ENCODE measurements at places on chromosomes 4 and X.

- no peak for DNase-seq
Measured at GRCh38 chrX:35006361-35006760, 63.8 kb downstream of the FAM47B start.

GRCh38 chrX:110060846-110061537 is 58.1 kb downstream of the TMEM164 start:
- no peak for DNase-seq

DNA sequence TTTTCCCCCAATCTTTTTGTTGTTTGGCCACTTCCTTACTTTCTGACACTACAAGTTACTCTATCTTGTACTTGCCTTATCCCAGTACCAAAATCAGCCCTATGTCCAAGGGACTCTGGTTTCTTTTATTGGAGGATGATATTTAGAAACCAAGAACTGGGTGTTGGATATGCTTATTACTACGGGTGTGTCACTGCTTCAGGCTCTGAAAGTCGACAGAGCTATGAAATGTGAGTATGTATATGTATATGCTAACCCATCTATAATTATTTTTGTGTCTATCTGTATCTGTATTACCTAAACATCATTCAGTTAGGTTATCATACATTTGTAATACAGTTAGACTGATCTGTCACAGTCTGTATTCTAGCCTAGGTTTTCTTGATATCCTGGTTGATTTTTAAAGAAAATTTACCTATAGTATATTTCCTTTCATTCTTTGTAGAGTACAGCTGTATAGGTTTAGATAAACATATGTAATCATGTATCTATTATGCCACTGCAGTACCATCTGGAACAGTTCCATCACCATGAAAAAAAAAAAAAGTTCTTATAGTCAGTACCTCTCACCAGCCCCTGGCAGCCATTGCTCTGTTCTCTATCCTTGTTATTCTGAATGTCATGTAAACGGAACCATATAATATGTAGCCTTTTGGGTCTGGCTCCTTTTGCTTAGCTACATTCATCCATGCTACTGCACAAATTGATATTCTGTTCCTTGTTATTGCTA is 18.1 kb downstream of the SEC24B start:
- no peak for DNase-seq

DNA sequence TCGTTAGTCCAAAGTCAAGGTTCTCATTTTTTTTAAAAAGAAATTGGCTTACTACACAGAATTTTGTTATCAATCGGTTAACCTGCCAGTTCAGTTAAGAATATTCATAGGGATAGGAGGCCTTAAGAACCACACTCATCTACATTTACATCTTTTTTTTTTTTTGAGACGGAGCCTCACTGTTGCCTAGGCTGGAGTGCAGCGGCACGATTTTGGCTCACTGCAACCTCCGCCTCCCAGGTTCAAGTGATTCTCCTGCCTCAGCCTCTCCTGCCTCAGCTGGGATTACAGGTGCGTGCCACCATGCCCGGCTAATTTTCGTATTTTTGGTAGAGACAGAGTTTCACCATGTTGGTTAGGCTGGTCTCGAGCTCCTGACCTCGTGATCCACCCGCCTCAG is 33.7 kb downstream of the ABCE1 start:
- no peak for DNase-seq

DNA sequence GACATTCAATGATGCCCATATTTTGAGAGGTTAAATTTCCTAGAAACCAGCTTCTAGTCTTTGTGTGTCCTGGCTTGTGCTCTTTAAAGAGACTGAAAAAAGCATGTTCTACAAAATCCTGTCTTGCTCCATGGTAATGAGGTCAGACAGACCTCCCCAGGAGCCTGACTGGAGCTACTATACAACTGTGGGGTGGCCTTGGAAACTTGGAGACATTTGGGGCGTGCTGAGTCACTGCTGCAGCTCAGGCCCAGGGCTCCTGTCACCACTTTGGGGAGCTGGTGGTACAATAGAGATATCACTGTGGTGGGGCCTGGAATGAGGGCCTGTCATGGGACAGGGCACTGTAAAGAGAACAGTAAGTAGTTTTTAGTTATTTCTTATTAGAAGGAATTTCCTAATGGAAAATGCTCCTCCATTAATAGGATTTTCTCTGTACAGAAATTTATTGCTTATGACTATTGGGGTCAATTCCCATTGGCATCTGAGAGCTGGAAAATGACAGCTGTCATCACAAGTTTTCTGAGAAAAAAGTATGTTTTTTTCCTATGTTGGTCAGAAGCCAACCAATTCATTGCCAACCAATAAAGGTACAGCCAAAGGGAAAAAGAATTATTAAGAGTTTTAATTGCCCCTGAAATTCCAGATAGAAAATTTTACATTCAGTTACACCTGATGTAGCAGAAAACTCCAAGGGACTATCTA is 207.4 kb upstream of the JADE1 start:
- DNase-seq = no peak

DNA sequence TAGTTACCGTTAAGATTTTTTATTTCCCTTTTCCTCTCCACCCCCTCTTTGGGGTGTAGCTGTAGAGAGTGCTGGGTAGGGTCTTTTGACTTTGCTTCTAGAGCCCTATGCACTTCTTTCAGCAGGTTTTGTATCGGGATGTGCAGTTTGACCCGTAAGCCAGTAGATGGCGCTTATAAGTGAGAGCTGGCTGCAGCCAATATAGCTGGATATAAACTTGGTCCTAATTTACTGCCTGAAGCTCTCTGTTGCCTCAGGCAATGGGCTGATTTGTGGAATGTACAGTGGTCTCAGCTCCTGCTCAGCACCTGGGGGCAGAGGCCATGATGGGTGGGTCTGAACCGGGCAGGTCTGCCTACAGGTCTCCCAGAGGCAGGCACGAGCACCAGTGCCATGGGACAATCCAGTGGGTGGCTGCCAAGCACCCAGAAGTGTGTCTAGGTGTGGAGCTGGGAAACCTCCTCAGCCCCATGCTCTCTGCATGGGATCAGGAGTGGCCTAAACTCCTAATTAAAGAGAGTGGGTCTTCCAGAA is 146.5 kb downstream of the SPANXN1 start:
- no peak for DNase-seq

GRCh38 chr4:85265234-85265633 is 209.7 kb upstream of the ARHGAP24 start:
- DNase-seq = no peak

DNA sequence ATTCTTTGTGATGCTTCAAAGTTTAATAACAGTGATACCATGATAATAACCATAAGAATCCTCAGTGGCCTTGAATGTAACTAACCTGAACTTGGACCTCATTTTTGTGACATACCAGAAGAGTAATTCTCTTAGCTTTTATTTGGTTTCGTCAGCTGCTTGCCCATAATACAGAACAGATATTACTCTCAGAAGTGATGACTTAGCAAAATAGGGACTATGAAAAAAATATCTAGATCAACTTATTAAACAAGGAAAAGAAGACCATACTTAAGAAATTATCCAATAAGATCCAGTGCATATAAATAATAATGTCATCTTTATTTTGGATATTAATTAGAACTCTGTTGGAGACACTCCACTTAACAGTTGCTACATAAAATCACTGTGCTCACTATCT is 236.9 kb upstream of the GPC4 start:
- no peak for DNase-seq

DNA sequence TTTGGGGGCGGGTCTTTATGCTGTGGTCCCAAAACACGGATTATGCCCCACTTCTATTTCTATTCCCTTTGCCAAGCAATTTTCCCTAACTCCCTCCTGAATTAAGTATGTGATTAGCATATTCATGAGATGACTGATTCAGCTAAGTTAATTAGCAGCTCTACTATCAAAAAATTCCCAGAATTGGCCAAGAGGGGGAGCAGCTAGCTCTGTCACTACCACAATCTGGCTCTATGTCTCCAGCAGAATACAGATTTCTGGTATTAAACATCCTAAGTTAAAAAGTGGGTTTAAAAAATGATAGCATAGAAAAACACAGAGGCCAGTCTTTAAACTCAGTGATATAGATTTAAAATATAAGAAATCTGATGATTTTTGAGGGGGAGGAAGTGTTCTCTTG is 80.3 kb downstream of the GPC4 start:
- DNase-seq = no peak

DNA sequence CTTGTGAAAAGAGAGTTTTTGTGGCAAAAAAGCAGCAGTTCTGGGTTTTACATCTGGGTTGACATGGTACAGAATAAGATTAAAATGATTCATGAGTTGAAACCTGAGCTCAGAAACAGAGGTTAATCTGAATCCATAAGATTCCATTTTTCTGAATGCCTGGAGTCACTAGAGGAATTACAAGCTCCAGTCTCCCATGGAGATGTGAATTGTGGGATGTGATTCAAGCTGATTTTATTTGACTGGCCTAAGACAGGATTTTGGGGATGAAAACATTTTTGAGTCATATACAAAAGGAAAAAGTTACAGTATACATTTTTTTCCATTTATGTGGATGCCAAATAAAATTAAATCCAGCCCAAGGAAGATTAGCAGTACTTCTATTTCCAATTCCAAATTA is 161.1 kb downstream of the RBM46 start:
- no peak for DNase-seq

- DNase-seq = no peak
Measured at GRCh38 chr4:108555701-108556100, 64.7 kb upstream of the RPL34 start.

- DNase-seq = peak; percentile 38
Measured at GRCh38 chrX:7083468-7084396, 63.8 kb upstream of the STS start.

DNA sequence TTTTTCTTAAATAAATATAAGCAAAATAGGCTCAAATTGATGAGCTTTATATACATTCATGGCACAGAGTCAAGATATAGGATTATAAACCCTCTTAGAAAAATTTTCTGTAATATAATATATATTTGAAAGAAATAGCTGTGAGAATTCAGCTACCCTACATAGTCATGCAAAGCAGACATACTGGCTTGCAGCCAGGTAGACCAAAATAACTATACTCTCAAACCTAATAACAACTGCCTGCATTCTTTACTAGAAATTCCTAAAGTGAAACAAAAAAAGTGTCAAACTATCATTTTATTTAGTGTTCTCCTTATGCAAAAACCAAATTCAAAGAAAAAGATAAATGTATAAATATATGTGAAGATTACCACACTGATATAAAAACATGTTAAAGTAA is 1390.2 kb downstream of the C4orf33 start:
- DNase-seq = no peak

DNA sequence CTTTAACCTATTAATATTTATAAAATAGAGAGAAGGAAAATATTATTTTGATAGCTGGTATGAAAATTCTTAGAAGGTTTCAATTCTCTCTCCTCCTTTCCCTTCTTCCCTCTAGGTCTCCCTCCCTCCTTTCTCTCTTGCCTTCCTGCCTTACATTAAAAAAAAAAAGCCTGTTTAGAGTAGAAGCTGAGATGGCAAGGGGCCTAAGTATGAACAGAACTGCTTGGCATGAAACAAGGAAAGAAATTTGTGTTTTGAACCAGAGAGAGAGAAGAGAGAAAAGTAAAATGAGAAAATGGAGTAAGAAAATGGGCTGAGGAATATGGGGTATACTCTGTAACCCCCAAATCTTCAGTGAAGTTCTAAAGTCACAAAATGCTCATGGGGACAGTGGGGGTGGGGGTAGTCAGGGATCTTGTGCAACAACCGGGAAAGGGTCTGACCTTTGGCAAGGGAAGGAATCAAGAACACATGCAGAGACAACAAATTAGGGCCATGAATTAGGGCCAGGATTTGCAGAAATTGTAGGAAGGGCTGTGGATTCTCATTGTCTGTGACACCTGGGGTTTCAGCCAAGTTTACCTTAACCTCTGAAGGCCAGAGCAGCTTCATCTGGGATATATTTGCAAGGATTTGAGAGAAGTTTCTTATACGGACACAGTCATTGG is 30.6 kb downstream of the SUPT20HL2 start:
- no peak for DNase-seq

- no peak for DNase-seq
Measured at GRCh38 chrX:13338996-13339515, 19.2 kb upstream of the ATXN3L start.

GRCh38 chr4:12123707-12124106 is 695.0 kb upstream of the HS3ST1 start:
- no peak for DNase-seq

- DNase-seq = no peak
Measured at GRCh38 chr4:12911750-12912358, 572.3 kb downstream of the RAB28 start.

DNA sequence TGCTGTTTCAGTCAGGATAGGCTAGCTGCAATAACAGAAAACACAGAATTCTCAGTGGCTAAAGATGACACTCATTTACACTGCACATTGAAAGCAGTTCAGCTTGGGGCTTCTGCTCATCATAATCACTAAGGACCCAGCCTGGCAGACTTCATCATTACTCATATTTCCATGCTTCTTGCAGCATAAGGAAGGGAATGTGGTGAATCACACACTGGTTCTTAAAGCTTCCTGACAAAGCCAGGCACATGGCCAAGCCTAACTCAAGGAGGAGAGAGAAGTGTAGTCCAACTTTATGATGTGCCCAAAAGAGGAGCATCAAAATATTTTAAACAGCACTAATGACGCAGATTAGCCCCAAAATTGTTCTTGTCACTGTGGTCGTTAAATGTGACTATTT is 186.5 kb downstream of the BANK1 start:
- no peak for DNase-seq

GRCh38 chrX:116378961-116379360 is 57.4 kb upstream of the SLC6A14 start:
- DNase-seq = no peak

- DNase-seq = no peak
Measured at GRCh38 chrX:78366576-78366975, 39.2 kb upstream of the CYSLTR1 start.

DNA sequence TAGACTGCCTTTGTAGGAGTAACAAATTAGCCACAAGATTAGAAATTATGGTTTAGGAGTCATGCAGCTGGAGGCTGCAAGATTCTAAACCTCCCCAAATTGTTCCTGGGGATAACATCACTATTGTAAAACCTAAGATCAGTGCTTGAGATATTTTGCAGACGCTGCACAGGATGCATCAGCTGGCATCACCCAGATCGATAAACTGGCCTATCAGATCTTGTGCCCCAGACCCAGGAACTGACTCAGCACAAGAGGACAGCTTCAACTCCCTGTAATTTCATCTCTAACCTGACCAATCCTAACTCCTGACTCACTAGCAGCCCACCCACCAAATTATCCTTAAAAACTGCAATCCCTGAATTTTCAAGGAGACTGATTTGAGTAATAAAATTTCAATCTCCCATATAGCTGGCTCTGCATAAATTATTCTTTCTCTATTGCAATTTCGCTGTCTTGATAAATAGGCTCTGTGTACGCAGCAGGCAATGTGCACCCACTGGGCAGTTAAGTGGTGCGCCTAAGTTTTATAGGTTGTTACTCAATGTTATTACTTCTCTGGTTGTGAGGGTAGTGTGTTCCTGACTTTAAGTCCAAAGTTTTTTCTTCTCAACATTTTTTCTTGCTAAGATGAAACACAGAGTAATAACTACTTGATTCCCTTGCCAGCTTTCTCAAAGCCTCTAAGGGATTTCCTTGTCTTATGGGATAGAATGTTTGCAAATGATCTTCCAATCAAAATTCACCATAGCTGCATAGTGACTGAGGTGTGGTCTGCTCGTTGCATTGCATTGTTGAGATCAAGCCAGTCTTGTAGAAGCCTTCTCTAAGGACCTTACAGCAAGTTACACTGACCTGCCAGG is 312.3 kb upstream of the DKK2 start:
- no peak for DNase-seq

- no peak for DNase-seq
Measured at GRCh38 chr4:94412658-94413038, 39.1 kb upstream of the PDLIM5 start.

All from effector memory CD8-positive, alpha-beta T cell (primary cell).